ENCODE measurements at places on chromosomes 1 and 21. TPM values are rescaled to one million over a fixed set of nuclear protein-coding genes. Genes with fewer than 3 reads are reported as not detected.

COL6A1 gene
- total RNA-seq = 132 TPM

KIF2C gene
- total RNA-seq = 0.54 TPM

TNFRSF4 gene
- total RNA-seq = 1.8 TPM

HES5 gene
- 1.2 TPM for total RNA-seq

PAQR6 gene
- not detected for total RNA-seq

All from heart left ventricle (tissue), 16 donors.